ENCODE measurements at places on chromosomes 2 and 18.

DNA sequence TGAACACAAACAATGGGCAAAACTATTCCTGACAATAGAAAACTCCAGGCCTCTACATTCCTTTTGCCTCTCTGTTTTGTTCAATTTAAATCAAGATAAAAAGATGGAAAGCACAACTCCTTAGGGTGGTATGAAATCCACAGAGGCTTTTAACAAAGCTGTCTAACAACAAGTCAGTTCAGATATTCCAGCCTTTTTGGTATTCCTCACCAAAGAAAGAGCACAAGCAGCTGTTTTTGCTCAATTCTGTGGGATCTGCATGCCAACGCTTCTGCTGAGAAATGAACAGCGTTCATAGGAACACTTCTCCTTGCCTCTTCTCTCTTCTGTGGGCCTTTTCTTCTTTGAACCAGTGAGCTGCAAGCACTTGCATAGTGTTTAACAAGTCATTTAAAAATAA lies 411.6 kb upstream of the TCF4 start:
- no peak for DNase-seq

DNA sequence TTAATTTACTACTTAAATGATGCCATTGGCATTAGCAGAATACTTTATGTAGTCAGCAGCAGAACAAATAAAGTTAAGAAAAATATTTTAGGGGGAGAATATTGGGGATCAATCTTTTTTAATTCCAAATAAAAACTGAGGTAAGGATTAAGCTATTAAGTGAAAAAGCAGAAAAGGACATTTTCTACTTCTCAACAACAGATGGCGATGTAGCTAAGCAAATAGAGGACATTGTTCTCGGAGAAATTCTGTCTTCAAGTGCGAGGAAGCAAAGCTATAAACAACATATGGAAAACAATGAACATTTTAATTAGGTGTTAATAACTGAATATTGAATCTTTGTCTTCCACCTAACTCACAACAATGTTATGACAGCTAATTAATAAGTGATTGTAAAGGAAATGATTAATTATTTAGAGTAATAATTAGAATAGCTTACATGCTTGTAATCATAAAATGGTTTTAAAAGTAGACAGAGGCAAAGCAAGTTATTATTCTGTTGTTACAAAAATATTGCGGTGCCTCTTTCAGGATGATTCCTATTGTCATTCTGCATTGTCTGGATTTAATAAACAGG lies 32.9 kb upstream of the CCDC93 start:
- DNase-seq, result peak; percentile 9

DNA sequence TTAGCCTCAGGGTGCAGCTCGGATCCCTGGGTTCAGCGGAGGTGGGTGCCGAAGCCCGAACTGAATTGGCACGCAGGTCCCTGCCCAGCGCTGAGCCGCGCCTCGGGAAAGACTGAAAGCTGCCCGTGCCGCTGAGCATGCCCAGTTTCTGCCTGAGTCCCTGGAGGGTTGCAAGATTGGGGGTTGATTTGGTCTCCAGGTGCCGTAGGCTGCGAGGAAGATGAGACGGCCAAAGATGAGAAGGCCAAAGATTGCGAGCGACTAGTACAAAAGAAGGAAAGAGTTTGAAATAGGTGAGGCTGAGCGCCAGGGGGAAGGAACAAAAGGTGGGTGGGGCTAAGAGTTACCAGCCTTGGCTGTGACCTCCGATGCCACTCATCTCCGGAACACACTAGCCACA lies 852 bp upstream of the KCNH7 start:
- DNase-seq, result no peak

DNA sequence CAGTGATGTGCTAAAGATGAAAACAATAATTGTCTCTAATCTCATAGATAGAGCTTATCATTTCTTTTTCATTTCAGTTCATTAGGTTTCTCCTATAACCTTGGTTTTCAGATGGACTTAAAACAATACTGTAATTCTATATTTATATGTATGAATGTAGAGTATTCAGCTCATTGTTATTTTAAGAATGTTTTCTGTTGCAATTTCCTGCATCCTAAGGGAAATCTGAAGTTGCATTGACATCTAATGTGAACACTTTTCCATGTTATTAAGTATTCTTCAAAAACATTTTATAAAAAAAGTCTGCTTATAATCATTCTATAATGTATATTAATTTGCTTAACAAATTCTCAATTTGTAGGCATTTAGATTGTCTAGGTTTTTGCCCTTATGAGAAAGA lies 288.9 kb downstream of the XIRP2 start:
- no peak for DNase-seq

DNA sequence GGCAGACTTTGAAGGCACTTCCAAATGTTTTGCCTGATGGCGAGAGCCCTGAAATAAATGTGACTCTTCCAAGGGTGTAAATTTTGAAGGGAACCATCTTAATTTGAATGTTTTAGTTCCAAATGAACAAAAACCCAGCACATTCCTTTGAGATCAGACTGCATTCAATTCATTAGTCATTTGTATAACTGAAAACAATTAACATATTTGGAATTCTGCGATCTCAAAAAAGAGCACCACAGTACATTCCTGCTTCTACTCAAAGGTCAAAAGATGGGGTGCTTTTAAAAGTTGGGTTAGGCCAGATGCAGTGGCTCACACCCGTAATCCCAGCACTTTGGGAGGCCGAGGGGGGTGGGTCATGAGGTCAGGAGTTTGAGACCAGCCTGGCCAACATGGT lies 38.2 kb upstream of the CHRNA1 start:
- DNase-seq, result no peak

DNA sequence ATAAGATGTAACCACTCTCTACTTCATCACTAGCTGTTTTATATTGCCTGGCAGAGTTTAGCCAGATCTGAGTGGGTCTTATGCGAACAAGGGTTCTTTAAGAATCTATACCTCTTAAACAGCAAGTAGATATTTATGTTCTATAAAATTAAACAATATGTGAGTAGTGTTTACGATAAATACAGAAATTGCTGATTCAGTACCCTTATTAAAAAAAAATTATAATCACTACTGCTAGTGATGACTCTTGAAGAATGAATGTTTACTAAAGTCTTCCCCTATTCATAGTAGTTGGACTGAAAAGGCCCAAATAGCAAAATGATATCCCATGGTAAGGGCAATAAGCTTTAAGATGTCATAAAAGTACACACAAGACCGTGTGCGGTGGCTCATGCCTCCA lies 98.7 kb upstream of the DTNB start:
- DNase-seq, result no peak

DNA sequence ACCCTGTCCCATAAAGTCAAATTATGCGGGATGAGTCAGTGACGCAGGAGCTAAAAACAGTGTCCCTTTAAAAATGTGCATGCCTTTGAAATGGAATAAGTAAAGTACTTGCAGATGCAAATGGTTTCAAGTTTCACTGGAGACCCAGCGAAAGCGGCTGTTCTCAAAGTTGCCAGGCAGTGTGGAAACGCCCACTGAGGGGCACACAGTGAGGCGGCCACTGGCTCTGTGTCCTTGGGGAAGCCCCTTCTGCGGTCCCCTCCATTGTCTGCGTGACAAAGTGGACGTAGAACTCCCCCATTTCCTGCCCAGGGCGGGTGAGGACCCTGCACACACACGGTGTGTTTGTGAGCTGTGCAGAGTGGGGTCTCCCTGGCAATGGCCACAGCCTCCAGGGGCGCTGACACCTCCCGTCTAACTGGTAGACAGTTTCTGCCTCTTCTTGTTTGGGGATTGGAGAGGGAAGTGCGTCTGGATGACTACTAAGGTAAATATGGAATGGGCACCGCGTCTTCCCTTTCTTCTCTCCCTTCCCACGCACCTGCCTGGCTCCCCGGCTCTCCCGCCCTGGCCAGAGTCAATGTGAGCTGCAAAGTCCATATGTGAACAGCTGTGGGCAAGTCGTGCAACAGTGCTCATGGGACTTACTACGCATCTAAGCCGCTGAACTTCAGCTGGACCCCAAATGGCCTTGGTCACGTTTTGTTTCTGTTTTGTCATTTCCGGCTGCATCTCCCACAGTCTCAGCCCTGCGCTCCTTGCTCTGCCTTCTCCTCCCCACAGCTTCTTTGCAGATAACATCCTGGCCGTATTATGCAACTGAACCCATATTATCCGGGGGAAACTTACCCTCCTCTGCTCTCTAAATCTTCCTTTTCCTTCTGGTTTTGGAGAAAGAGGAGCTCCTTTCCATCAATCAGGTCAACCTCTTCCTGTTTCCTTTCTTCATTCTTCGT lies 33.7 kb upstream of the ZNF516 start:
- DNase-seq, result no peak

Measured in kidney epithelial cell (primary cell).